IPS DF 6.9 (cell line): ENCODE measurements at places on chromosomes 1 and 21.

- DNase-seq = no peak
These were observed 27.6 kb downstream of the PODN start for GRCh38 chr1:53089478-53090226.

- DNase-seq = no peak
These were observed 393.2 kb downstream of the RWDD3 start for GRCh38 chr1:95627244-95627643.

GRCh38 chr1:227169343-227169742 lies 148.9 kb downstream of the CDC42BPA start:
- DNase-seq = no peak

- DNase-seq = no peak
These were observed 777 bp downstream of the FLAD1 start for GRCh38 chr1:154983776-154984466.

DNA sequence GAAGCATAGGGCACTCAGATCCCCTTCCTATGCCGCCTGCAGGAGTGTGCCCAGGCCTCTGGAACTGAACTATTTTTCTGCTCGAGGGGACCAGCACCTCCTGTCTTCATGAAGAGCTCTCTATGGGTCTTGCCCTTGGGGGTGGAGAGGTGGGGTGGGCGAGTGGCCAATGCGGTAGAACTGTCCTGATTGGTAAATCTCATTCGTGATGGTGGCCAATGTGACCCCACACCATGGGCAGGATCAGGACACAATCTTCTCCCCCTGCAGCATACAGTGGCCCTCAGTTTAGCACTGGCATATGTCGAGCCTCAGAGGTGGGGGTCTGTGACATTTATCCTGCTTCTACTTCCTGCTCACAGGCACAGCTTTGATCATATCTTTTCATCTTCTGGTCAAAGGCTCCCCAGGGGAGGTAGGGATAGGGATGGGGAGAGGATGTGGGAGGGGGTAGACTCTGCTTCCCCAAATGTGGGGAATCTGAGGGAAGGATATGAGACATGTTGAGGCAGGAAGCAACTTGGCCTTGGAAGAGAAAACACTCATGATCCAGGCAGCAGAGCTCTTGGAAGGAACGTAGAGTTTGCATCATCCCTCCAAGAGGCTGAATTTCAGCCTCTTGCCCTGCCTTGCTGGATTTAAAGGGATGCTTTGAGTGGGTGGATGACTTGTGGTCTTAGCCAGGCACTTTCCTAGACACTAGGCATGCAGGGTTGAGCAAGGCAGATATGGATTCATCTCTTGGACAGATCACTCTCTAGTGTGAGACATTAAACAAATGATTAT lies 81.8 kb downstream of the LAMC2 start:
- no peak for DNase-seq

DNA sequence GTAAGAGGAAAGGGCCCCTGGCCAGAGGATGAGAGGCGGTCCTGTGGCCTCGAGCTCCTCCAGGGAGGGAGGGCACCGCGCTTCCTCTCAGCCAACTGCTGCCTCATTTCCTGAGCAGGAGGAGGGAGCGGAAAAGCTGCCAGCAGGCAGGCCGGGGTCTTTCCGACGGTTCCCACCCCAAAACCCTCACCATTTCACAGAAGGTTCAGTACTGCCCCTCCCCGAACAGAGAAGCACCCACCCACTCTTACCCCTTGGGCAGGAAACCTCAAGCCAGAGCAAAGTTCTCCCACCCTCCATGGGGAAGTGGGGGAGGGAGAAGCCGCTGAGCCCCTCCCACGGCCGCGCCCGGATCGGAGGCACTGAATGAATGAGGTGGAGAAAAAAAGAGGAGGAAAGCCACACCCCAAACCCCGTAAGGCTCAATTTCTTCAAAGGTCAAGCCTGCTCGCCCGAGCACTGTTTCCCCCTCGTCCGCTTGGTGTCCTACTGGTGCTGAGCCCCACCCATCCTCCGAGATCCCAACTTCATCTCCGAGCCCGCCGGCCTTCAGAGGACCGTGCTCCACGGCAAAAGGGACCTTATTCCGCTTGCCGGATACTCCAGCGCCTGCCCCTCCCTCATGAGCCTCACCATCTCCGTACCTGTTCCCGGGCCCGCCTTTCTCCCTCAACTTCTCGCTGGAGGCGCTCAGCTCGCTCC lies 9.4 kb downstream of the TPM3 start:
- DNase-seq = no peak

GRCh38 chr1:160006312-160006940 lies 25.4 kb downstream of the PIGM start:
- peak; percentile 72 for DNase-seq

DNA sequence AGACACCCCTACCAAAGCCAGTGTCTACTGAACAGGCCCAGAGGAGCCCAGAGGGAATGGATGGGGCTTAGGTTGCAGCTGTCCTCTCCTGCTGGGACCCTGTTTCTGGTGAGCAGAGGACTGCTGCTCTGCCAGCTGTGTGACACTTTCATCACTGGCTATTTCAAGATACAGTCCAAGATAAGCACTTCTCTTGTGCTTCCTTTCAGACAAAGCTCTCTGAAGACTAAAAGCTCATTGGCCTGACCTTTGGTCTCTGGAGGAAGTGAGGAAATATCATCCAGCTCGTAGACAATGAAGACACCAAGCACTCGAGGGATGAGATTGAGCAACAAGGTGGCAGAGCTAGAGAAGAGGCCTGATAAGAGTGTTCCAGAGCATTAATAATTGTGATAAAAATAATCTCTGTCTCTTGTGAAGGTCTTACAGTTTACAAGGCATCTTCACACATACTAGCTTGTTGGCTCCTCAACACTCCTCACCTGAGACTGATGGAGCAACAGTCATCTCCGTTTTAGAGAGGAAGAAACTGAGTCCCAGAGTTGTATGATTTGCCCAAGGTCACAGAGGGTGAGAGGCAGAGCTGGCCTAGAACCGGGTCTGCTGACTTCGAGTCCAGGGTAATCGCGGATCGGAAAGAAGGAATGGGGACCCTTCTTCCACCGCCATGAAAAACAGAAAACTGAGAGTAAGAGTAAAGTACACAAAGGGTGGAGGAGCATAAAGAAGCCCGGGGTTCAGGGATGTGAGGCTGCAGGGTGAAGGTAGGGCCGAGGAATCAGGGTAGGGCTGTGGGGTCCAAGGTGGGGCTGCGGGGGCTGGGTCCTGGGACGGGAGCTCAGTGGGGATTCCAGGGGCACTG lies 666 bp downstream of the PAFAH2 start:
- DNase-seq = no peak

DNA sequence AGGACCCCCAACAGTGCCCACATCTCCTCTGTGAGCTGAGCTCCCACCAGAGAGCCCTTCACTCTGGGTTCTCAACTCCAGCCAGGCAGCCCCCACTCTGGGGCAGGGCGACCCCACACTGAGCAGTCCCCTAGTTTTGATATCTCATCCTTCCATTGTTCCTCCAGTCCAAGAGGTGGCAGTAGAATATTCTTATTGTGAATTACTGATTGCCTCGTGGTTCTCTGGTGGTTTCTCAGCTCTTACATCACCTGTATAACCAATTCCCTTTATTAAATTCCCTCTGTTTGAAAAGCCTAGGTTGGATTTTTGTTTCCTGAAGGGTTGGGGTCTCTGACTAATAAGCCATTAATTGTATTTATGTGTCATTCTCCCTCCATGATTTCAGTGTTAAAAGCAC lies 407.5 kb downstream of the SETD4 start:
- no peak for DNase-seq

DNA sequence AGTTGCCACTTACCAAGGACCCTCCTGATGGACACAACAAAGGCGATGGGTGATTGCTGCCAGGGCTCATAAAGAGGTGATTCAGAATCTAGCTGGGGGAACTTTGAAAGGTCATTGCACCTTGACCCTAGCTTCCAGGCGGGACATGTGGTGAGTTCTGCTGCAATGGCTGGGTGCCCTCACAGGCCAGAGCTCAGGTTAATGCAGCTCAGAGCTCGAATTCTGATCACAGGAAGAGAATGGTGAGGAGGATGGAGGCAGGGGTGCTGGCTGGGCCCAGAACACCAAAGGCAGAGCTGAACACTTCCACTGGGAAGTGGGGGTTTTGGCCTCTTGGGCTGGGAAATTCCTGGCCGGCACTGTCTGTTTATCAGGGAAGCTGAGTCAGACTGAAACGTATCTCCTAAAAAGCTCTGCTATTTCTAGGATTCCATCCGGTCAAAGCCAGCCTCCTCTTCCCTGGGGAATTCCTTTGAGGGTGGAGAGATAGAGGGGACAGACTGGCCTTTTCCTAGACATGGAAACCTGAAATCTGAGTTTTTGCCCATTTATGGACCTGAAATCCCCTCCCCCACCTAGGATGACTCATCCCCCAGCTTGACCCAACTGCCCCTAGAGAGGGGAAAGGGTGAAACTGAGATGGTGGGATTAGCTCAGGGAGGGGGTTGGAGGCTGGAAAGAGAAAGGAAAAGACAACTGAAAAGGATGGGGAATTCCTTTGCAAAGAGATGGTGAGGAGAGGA lies 27.2 kb downstream of the NUAK2 start:
- DNase-seq = peak; percentile 66

GRCh38 chr1:243623841-243624240 lies 226.2 kb downstream of the AKT3 start:
- no peak for DNase-seq

DNA sequence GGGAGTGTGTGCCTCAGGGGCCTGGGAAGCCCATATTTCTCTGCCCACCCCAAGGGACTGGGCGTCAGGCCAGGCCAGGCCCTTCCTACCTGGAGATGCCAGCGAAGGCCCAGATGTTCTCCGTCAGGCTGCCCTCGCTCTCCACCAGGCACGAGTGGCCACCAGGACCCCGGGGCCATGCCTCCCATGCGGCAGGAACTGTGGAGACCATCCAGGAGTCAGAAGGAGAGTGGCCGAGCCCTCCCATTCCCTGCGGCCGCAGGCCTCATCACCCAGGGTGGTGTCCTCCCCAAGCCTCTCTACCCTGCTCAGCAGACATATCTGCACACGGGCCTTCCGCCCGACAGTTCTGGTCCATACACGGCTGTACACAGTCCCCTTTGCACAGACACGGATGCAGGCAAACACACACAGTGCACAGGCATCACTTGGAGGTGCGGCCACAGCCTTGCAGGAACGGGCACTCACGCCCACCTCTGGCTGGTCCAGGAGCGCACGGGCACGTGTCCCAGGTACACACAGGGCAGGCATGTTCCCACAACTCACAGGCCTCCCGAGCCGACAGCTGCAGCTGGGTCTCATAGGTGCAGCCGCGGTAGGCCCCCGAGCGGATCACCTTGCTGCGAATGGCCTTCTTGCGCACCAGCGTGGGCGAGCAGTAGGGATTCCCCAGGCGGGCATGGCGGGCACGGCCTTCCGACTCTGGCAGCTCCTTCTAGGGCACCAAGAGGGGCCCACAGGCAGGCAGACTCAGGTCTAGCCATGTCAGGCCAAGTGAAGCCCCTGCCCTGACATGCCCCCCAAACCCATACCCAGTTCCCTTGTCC lies 5.9 kb upstream of the KIF17 start:
- no peak for DNase-seq

DNA sequence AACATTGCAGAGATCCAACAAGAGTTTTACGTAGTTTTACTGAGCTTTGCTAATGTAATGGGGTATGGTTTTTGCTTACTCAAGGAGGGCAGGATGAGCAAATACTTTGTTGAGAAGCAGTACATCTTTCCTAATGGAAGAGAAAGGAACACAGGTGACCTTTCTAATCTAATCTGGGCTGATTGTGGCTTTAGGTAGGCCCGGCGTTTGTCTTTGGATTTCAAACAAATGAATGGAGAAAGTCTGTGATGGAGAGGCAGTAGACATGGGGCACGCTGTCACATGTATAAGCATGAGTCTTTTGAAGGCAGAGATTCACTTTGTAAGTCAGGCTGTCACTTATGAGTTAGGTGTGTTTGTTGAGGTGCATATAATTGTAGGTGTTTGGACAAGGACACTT lies 1.7 kb downstream of the PLEKHM2 start:
- DNase-seq = no peak

- no peak for DNase-seq
These were observed 50.7 kb downstream of the ADSS2 start for GRCh38 chr1:244400974-244401373.

GRCh38 chr1:190904091-190904695 lies 426.5 kb upstream of the BRINP3 start:
- no peak for DNase-seq

DNA sequence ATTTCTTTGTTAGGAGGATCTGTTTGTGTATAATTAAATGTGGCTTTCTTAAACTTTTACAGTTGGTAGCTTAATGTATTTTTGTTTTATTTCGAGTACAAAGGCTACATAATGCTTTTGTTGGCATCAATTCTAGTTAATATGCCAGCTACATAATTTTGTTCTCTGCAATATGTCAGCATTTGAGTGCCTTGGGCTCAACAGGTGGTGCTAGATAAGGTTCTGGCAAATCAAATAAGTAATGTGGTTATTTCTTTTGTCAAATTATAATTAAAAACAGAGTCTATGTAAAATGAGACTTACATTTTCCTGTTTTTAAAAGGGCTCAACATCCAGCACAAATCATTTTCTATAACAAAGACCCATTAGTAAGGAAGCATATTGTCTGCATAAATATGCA lies 410.6 kb upstream of the NR5A2 start:
- no peak for DNase-seq

DNA sequence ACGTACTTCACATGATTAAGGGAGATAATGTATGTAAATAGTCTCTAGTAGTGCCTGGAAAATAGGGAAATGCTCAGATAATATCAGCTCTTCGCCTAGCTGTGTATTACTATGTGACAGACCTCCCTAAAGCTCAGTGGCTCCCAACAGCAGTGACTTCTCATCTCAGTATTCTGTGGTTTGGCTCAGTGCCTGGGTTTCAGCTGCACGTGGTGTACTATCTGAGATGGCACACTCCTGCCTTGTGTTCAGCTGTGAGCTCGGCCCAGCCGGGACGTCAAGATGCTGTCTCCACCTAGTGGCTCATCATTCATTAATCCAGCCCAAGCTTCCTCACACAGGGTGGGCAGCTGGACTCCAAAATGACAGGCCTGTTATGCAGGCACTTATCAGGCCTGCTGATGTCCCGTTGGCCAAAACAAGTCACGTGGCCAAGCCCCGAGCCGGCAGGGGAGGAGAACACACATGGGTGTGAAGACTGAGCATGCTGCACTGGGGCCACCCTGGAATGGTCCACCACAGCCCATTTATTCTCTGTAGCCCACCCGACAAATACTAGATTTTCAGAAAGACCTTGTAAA lies 17.8 kb downstream of the SLFNL1 start:
- DNase-seq = no peak

GRCh38 chr1:10680487-10680886 lies 116.0 kb downstream of the CASZ1 start:
- no peak for DNase-seq

GRCh38 chr21:25036775-25037174 lies 570.5 kb downstream of the MRPL39 start:
- no peak for DNase-seq

DNA sequence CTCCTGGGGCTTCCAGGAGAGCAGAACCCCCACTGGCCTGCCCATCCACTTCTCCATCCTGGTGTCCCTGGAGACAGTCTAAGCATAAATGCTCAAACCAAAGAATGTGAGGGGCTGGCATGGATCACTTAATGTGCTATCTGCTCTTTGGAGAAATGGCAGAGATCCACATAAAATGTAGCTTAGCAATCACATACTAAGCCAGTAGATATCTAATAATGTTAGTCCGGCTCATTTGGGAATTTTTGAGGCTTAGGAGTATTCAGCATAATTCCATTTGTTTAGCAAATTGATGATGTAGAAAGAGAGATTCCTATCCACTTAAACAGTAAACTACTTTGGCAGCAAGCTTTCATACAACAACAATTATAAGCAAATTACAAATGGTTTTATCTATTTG lies 90.7 kb downstream of the TENT5C start:
- DNase-seq = no peak

GRCh38 chr1:111139324-111139955 lies 453 bp downstream of the DRAM2 start:
- DNase-seq = peak; percentile 11
